ENCODE measurements at places on chromosomes 13 and 19.

DNA sequence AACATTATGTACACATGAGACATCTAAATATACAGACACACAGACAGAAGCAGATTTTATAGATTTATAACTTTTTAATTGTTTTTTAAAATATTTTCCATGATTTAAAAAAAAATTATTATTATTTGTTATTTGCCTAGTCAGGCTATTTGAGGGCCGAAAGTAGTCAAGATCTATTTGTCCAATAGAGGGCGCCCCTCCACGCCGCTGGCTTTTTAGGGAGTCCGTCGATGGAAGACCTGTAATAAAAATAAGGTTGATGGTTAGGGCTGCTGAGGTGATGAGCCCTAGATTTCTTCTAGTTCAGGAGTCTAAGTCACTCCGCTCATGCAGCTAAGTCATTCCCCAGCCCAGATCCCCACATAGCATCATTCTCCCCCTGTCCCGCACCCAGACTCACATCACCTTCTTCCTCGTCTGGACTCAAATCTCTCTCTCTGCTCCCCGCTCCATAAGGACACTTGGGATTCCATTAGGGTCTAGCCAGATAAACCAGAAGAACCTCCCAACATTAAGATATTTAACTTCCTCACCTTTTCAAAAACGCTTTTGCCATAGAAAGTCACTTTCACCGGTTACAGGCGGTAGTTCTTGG, 33.9 kb upstream of the CEACAM21 start:
- DNase-seq, result peak; percentile 54

DNA sequence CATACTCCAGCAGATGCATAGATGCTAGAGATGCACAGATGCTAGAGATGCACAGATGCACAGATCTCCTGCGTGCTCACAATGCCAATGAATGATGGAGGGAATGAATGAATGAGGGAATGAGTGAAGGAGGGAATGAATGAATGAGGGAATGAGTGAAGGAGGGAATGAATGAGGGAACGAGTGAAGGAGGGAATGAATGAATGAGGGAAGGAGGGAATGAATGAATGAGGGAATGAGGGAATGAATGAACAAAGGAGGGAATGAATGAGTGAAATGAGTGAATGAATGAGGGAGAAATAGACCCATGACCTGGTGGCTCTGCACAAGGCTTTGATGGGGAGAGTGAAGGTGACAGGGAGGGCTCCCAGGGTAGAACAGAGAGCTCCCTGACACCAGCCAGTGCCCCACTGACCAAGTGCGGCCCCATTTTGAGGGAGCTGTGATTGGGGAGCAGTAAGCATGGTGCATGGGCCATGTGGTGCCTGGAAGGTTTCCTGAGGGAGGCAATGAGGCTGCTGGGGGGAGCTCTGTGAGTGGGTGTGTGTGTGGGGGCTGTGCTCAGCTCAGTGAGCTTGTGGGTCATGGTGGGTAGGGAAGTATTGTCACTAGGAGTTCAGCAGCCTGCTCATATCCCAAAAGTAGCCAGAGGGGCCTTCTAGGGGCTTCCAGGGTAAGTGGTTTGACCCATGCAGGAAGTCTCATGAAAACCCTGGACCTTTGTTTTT, 12.7 kb downstream of the SLC27A1 start:
- DNase-seq, result no peak

- no peak for DNase-seq
Measured at GRCh38 chr13:101520672-101521071, 68.2 kb downstream of the ITGBL1 start.

GRCh38 chr19:50000038-50000840, 24.9 kb downstream of the VRK3 start:
- DNase-seq, result no peak

GRCh38 chr13:107210723-107211030, 642.7 kb upstream of the ARGLU1 start:
- DNase-seq, result no peak

DNA sequence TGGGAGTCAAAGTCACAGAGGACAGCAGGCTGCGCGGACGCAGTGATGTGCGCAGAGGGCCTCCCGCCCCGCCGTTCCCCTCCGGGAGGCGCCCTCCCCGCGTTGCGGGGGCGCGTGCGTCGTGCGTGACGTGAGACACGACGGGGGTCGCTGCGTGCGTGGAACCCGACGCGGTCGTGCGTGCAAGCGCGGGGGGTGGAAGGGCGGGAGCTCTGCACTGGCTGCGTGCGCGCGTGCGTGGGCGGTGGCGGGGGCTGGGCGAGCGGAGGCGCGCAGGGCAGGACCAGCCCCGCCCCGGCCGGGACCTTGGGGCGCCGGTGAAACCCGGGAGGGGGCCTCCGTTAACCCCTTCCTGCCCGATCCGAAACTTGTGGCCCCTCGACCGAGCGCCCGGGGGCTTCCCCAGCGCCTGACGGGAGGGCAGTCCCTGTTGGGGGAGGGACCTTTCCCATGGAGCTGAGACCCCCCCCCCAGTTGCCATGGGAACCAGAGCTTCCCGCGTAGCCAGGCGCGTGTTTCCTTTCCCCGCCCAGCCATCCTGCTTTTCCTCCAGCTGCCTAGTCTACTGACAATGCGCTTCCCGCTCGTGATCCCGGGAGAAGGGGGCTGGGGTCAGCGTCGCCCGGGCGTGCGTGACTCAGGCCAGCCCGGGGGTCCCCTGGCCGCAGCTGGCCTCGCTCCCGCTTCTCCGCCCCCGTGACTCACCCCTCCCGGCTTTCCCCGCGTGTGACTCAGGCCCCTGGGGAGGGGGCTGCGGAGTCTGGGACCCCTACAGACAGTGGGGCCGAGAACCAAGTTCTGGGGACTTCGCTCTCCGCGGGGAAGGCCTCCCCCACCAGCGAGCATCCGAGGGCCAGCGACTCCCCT, 7.3 kb upstream of the HOOK2 start:
- DNase-seq, result peak; percentile 77

DNA sequence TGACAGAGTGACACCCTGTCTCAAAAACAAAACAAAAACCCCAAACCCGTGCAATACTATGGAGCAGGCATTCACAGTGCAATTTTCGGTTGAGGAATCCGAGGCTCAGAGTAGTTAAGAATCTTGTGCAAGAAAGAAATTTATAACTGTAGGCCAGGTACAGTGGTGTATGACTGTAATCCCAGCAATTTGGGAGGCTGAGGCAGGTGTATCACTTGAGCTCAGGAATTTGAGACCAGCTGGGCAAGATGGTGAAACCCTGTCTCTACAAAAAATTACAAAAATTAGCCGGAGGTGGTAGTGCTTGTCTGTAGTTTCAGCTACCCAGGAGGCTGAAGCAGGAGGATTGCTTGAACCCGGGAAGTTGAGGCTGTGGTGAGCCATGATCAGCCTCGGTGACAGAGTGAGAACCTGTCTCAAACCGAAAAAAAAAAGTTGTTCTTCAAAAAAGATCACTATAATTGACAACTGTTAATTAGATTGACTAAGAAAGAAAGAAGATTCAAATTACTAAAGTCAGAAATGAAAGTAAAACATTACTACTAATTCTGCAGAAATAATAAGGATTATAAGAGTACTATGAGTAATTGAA, 12.9 kb downstream of the CEACAM1 start:
- DNase-seq, result no peak

DNA sequence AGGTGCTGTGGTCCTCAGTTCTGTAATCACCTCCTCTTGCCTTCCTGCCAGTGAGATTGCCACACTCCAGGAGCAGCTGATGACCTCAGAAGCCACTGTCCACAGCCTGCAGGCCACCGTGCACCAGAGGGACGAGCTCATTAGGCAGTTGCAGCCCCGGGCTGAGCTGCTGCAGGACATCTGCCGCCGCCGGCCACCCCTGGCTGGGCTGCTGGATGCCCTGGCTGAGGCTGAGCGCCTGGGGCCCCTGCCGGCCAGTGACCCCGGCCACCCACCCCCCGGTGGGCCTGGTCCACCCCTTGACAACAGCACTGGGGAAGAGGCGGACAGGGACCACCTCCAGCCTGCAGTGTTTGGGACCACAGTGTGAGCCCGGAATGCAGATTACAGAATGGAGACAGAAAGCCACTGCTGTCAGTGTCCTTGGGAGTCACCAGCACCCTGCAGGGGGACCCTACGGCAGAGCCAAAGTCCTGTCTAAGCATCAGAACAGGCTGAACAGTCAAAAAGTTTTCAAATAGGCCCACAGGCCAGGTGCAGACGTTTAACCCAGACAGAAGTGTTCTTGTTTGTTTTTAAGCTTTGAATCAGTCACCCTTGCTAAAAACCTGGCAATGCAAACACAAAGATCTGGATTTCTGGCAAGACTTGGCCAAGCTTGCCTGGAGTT, 4.2 kb downstream of the VMAC start:
- DNase-seq, result no peak

DNA sequence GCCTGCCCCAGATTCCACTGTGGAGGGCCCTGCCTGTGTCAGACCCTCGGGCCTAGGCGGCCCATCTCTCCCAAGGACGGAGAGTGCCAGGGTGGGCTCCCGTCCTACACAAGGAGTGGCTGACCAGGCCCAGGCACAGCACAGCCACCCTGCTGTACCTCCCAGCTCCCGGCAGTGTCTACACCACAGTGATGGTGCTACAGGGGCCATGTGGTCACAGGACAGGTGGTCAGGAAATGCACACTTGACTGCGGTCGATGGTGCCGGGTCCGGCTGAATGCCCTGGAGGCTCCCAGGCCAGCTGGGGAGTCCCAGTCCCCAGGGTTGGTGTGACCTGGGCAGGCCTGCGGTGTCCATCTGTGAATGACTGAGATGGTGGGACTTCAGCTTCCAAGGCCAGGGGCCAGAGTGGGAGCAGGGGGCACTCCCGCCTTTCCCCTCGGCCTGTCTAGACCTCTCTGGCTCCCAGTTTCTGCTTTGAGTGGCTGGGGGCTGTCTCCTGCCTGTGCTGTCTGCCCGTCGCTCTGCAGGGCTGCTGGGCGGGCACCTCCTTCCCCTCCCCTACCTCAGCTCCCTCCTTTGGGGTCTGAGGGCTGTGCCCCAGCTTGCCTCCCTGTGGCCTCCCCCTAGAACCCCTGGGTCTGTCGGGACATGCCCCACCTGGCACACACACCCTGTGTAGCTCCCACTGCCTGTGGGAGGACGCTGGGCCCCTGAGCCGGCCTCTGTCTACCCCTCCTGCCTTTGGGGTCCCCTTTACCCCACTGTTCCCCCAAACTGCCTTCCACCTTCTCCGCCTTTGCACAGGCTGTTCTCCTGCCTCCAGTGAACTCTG, 12.5 kb downstream of the DDA1 start:
- no peak for DNase-seq

- no peak for DNase-seq
Measured at GRCh38 chr19:32022044-32022640, 323.3 kb upstream of the ZNF507 start.

DNA sequence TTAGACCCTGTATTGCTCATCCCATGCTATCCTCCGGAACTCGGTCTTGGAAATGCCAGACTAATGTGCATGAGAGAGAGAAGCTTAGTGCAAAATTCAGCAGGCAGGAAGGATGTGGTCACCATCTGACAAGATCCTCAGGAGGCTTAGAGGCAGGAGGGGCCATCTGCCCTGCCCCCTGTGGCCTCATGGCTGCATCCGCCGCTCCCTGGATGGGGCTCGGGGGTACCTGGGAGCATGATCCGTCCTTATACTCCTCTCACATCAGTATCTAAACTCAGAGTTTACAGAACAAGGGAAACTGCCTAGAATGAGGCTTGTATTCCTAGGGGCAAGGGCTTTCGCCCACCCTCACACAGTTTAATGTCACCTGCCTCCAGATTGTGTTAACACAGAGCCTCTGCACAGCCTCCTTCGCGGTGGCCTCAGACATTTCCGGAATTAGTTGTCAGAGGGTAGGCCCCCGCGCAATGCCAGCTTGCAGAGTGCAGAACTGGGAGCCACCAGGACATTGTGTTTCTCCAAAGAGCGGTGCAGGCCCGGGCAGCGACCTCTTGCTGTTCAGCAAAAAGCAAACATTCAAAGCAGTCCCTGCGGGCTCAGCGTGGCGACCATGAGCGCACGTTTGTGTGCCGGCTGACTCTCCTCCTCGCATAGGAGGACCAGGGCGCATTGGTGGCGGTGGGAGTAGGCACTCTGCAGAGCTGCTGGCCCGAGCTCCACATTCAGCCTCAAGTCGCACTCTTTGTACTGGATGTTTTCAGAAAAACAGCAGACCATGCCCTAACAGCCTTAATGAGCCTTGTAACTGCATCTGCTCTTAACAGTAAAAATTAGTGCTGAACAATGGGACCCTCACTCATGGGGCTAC, 39.1 kb downstream of the GPR12 start:
- no peak for DNase-seq

DNA sequence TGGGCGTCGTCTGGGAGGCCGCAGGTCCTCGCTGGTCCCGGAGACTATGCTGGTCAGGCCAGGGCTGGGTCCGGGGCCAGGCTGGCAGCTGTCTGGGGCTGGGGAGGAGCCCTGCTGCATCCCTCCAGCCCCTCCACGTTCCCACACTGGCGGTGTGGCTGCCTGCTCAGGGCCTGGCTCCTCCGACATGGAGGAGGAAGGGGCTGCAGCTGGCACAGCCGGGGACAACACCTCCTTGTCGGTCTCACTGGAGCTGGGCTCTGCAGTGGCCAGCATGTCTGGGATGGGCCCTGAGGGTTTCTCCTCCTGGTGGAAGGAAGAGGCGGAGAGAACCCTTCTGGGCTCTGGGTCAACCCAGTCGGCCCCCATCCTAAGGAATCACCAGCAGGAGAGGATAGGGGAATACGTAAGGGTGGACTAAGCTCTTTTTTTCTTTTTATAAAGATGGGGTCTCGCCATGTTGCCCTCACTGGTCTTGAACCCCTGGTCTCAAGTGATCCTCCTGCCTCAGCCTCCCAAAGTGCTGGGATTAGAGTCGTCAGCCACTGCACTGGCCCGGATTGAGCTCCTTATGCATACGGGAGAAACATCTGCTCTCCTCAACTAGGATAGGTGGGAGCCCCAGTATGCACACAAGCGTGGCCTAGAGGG, 806 bp downstream of the ZNF414 start:
- DNase-seq, result no peak

DNA sequence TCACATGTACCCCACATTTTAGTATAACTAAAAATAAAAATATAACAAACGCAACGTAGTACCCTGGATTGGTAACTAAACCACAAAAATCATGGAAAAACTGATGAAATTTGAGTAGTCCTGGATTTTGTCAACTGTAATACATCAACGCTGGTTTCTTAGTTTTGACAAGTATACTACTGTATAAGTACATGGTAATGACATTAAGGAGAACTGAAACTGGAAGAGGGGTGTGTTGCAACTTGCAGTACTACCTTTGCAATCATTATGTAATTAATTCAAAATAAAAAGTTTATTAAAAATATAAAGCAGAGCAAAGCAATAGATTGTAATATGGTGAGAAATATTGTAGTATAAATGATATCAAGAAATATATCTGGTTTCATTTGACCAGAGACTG, 1158.0 kb upstream of the SPRY2 start:
- no peak for DNase-seq

DNA sequence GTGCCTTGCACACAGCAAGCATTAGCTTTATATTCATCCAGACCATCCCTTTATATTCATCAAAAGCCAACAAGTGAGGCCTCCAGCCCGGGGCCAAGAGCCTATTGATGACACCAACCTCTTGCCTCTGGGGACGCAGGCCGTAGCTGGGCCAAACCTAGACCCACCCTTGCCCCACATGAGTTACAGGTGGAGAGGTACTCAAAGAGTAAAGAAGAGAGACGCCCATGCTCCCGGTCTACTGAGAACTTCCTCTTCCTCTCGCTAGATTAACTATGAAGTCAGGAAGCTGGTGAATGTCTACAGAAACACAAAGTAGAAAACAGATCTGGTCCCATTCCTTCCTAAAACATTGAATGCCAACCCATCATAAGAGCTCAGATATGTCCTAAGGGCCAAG, 3.8 kb upstream of the MLNR start:
- no peak for DNase-seq

Measured in stimulated activated CD4-positive, alpha-beta T cell treated with anti-CD3 and anti-CD28 coated beads, Interleukin-1b, Interleukin-23, amount 100 ng/mL, for 1 hour (primary cell).